ENCODE measurements at places on chromosomes 7 and 10.

- DNase-seq = peak; percentile 5
Measured at GRCh38 chr10:71582019-71582418, 137.6 kb downstream of the C10orf105 start.

- no peak for DNase-seq
Measured at GRCh38 chr10:70300908-70301597, 17.2 kb upstream of the NPFFR1 start.

DNA sequence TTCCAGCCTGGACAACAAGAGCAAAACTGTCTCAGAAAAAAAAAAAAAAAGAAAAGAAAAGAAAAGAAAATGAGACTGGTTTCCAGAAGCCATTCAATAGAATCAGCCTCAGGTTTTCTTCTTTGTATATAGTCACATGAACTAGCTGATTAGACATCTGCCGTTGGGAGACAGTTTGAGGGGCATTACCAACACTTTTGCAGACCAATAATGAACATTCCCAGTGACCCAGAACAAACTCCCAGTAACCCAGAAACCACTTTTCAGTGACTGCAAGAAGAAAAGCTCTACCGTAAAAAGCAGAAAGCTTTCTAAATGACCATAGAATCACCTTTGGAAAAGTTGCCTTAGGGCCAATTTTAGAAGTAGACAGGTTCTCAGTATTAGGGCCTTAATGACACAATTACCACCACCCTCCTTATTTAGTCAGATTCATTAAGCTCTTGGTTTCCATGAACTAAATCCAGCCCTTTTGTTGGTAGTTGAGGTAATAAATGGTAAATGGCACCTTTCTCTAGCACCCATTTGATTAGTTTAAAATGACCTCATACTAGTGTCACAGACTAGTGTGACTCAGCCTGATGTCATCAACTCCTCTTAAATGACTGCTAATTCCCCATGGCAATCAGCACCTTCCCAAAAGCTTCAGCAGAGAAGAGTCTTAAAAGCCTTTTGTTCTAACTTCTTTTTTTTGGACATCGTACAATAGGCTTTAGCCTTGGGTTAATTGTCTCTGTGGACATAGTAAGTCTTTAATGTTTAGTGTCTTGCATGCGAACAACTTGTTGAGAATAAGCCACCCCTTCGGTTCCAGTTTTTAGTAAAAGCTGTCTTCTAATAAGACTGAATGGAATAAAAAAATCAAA lies 33.6 kb upstream of the XRCC2 start:
- peak; percentile 36 for DNase-seq

DNA sequence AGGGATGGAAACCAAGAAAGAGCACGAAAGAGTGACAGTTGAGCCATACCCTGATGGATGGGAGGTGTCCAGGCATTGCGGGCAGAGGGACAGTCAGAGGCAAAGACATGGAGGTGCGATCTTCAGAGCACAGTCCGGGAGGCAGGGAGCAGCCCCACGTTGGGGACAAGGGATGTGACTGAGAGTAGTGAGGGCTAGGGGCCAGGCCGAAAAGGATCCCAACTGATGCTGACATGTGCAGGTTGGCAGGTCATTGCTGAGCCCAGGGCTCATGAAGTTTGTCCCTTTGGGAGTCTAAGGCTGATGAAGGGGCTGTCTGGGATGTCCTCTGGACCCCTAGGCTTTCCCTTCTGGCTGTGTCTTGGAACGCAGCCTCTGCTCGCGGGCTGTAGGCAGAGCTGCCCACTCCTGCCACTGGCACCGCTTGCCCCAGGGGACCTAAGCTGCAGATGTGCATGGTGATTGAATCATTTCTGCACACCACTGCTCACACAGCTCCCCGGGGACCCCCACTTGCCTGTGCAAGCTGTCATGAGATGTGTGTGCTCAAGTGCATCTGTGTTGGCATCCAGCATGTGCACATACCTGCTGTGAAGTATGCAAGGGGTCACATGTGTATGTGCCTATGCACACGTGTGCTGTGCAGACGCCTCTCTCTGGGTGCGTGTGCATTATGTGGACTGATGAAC lies 125.1 kb downstream of the ZMIZ1 start:
- DNase-seq = no peak

Data from kidney glomerular epithelial cell (primary cell).